Stimulated activated naive CD4-positive, alpha-beta T cell treated with Interleukin-2 at 50 U/mL for 16 hours (primary cell): ENCODE measurements at places on chromosomes 11 and 22.
A peak's percentile ranks its signal among the peaks of the same experiment; 100 is the strongest.

DNA sequence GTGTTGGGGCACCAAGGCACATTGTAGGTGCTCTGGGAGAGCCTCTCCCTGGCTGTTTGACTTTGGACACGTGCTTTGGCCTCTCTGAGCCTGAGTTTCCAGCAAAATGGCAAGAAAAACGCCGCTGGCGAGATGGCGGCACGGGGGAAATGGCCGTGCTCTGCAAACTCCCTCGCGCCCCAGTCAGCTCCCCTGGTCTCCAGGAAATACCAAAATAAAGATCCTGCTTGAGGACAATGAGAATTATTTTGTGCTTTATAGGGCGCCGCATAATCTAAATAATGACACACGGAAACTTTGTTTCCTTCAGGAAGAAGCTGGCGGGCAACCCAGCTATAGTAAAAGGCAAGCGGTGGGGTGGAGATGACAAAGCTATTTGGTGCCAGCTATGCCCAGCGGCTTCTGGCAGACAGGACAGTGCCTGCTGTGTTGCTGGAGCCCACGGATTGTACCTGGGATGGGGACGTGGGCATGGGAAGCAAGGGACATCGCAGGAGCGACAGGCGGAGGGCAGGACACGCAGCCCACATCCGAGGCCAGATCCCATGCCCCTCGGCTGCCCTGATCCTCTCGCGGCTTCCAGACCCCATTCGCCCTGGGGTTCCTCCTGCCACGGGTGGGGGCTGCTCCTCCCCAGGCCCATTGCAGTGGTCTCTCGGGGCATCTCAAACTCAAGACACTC is 26.3 kb upstream of the RFPL3 start:
- no peak for DNase-seq

GRCh38 chr22:17870407-17870806 is 96.1 kb upstream of the BID start:
- DNase-seq, result no peak

DNA sequence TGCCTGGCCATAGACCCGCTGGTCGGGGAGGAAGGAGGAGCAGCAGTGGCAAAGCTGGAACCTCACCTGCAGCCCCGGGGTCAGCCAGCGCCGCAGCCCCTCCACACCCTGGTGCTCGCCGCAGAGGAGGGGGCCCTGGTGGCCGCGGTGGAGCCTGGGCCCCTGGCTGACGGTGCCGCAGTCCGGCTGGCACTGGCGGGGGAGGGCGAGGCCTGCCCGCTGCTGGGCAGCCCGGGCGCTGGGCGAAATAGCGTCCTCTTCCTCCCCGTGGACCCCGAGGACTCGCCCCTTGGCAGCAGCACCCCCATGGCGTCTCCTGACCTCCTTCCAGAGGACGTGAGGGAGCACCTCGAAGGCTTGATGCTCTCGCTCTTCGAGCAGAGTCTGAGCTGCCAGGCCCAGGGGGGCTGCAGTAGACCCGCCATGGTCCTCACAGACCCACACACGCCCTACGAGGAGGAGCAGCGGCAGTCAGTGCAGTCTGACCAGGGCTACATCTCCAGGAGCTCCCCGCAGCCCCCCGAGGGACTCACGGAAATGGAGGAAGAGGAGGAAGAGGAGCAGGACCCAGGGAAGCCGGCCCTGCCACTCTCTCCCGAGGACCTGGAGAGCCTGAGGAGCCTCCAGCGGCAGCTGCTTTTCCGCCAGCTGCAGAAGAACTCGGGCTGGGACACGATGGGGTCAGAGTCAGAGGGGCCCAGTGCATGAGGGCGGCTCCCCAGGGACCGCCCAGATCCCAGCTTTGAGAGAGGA is 11.9 kb downstream of the TMEM121B start:
- no peak for DNase-seq

DNA sequence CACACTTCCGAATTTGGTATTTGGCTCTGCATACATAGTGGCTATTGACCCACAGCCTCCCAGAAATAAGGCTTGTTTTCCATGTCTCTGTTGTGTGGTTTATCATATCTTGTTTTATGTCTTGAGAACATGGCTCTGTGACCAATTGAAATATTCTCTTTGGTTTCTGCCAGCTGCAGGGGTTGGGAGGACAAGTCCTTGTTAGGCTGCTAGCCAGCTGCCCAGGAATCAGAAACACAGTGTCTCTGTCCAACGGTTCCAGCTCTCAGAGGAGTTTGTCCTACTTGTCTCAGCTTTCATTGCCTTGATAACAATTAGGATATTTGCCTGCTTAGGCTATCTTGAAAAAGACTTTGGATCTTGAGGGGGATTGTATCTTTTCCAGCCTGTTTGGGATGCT is 6.0 kb upstream of the SLC7A4 start:
- DNase-seq, result no peak

- no peak for DNase-seq
Measured at GRCh38 chr11:65329478-65329877, 4.2 kb upstream of the DPF2 start.

- peak; percentile 70 for DNase-seq
Measured at GRCh38 chr22:50314455-50315288, 7.2 kb upstream of the PLXNB2 start.

DNA sequence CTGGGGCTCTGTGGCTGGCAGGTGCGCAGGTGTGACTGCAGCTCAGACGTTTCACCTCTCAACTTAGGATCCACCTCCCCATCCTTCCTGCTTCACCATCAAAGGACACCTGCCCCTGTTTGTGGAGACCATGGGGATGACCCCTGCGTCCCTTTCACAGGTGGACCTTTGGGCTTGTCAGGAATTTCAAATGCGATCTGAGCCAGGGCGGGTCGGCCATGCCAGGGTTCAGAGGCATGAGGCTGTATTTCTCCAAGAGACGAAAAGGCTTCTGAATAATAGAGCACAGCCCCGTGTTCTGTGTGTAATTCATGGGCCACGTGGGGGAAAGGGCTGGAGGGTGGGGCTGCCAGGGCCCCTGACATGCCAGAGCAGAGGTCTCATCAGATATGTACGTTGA is 668.0 kb downstream of the BRD1 start:
- no peak for DNase-seq

- no peak for DNase-seq
Measured at GRCh38 chr11:46006418-46007070, 84.1 kb downstream of the LARGE2 start.

DNA sequence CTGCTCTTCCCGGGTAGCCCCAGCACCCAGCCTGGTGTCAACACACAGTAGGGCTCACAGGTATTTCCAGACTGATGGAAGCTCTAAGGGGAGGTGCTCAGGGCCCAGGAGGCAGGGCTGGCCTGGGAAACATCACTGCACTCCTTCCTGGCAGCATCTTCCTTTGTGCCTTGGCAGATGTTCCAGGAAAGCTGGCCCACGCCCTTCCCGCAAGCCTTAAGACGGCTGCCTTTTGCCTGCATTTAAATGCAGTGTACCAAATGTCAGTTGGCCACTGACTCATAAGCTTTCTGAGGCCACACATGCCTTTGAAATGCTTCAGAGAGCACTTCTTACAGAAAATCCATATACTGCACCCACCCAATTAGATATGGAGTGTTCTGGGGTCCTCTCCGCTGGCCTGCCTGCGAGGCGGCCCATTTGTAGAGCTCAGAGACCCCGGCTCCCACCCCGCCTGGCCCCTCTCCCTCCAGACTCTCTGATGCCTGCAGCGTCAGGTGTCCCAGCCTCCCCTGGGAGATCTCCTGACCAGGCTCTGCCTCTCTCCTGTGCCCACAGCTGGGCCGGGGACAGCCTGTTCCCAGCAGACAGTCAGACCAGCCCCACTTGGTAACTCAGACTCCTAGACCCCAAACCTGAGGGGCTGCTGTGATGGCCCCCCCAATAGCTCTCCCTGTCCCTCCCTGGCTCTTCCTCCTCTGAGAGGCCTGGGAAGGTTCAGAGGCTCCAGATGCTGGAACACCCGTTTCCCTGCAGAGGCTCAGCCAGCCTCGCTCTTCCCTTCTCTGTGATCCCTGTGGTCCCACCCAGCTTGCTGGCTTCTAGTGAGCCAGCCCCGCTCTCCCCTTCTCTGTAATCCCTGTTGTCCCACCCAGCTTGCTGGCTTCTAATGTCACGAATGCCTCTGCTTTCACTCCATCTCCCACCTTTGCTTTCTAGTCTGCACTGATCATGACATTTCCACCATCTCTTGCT is 47.6 kb upstream of the THY1 start:
- DNase-seq, result no peak

- DNase-seq, result no peak
Measured at GRCh38 chr11:19814421-19814820, 101.8 kb downstream of the NAV2 start.

GRCh38 chr11:130198964-130199363 is 39.4 kb downstream of the ST14 start:
- DNase-seq, result no peak

GRCh38 chr11:94031625-94032024 is 10.5 kb downstream of the HEPHL1 start:
- no peak for DNase-seq

GRCh38 chr22:49749885-49750510 is 77.7 kb downstream of the BRD1 start:
- DNase-seq, result no peak

DNA sequence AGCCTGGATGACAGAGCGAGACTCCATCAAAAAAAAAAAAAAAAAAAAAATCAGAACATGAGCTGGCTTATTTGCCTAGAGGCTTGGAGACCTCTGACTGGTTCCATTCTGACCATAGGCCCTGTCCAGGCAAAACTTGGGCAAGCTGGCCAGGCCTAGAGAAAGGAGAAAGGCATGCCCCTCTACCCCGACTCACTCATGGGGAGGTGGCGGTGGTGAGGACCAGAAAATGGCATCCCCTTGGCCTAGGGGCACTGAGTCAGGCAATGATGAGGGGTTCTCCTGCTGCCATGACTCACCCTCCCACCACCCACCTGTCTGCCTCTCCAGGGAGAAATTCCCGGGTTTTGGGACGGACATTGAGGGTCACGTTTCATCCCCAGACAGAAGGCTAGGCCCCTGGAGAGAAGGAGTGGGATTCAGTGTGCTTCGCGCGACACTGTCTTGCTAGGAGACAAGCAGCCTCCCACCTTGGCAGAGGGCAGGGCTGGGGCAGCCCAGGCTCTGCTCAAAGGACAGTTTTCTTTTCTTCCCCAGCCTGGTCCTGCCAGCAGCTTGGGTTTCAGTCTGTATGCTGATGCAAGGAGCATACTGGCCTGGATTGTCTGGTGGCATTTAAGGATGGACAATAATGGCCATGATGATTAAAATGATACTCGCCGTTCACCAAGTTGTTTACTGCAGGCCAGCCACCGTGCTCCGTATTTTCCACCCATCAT is 17.2 kb downstream of the TOB2 start:
- DNase-seq, result no peak

DNA sequence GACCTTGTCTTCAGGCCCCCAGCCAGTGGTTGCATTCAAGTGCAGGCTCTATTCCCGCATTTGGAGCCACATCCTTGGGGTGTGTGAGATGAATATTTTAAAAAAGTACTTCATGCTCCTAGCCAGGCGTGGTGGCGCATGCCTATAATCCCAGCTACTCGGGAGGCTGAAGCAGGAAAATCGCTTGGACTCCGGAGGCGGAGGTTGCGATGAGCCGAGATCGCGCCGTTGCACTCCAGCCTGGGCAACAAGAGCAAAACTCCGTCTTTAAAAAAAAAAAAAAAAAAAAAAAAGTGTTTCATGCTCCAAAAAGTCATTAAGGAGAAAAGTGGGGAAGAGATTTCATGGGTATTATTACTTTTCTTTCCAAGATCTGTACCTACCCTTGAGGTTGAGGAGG is 18.0 kb downstream of the SCUBE1 start:
- no peak for DNase-seq

- DNase-seq, result no peak
Measured at GRCh38 chr11:46984987-46985386, 48.4 kb downstream of the CSTPP1 start.

GRCh38 chr22:38258895-38259294 is 13.9 kb downstream of the TMEM184B start:
- DNase-seq, result no peak

GRCh38 chr11:67699521-67699920 is 25.1 kb upstream of the ALDH3B2 start:
- DNase-seq, result no peak

GRCh38 chr11:117985953-117986887 is at the start of gene IL10RA:
Gene IL10RA (plus strand): TSS chr11:117986394. CDS start chr11:117986468, 74 bp downstream.
- peak; percentile 71 for DNase-seq

- peak; percentile 48 for DNase-seq
Measured at GRCh38 chr11:65859812-65860277, 388 bp upstream of the MUS81 start.

- no peak for DNase-seq
Measured at GRCh38 chr11:94630221-94630620, 63.1 kb downstream of the PIWIL4 start.

DNA sequence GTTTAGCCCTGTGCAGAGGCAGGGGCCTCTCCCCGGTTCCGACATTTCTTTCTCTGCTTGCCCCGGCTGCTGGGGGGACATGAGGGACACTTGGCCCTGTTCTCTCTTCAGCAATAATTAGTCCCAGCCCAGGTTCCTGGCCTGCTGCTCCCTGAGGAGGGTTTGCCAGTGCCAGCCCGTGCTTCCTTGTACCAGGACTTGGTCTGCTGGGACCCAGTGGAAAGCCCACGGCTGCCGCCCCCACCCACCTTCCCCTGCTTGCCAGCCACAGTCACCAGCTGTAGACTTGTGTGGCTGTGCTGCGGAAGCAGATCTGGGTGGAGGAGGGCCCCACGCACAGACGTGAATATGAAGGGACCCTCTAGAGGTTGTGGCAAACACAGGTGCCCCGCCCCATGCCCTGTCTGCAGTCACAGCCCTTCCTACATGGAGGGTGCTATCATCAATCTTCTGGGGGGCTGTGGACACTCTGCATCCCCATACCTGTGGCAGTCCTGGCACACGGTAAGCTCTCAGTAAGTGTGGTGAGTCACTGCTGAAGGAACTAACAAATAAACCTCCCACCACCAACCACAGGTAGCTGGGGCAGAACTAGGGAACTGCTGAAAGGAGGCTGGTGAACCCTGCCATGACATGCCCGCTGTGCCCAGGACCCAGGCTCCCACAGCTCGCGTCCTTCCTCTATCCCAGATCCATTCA is 949 bp downstream of the TP53AIP1 start:
- DNase-seq, result no peak

DNA sequence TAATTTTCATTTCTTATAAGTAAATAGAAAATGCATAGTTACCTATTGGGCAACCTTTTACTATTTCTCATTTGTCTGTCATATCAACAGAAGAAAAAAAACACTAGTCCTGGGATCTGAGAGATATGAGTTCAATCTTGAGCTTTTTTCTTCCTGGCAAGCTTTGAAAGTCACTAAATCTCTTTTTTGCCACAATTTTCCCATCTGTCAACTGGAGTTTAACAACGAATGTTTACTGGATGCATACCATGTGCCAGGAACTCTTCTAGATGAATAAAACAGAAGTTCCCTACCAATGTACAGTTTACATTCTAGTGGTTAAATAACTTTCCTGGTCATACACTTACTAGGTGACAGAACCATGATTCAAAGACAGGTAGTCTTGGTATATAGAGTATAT is 31.0 kb downstream of the FSHB start:
- no peak for DNase-seq

GRCh38 chr11:64594159-64594939 is 3.3 kb downstream of the SLC22A12 start:
- no peak for DNase-seq

- no peak for DNase-seq
Measured at GRCh38 chr11:70159627-70160570, 43.2 kb upstream of the FADD start.
